ENCODE measurements at places on chromosomes 2 and 18.

DNA sequence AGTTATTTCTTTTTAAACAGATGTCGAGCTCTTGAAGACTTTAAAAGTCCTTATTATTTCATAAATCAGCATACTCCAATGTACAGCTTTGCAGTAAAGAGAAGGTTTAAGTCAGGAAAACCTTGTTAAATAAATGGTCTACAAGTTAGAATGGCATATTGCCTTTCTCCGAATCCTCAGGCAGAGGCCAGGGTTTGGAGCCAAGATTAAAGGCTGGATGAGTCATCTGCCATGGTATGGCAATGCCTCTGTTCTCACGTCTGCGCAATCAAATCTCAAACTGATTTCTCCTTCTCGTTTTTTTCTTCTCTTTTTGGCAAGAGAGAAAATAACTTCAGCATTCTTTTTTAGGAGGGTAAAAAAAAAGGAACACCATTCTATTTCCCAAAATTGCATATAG is 5.6 kb upstream of the KCNJ3 start:
- no peak for DNase-seq

DNA sequence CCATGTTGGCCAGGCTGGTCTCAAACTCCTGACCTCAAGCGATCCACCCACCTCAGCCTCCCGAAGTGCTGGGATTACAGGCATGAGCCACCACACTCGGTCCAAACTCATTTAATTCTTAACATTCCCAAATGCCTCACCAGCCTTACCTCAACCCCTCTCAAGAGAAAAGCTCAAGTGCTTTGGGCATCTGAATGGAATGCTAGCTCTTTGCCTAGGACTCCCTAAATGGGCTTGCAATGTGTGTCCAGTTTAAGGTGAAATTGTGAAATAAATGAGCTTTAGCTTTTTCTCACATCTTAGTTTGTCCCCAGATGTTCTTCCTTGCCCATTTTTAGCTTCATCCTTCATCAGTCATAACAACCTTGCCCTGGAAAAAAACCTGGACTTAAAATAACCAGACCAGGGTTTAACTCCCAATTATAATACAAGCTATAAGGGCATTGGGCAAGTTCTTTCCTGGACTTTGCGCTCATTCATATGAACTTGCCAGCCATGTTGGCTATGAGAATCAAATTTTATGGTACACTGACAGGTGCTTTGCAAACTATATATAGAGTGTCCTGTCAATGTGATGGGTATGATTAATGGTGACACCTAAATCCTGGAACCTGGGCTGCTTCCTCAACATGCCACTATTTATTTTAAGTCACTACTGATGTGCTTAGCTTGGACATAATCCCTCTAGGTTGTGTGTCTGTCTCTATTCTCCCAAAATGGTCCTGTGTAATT is 95.1 kb upstream of the SERPINE2 start:
- DNase-seq = no peak

DNA sequence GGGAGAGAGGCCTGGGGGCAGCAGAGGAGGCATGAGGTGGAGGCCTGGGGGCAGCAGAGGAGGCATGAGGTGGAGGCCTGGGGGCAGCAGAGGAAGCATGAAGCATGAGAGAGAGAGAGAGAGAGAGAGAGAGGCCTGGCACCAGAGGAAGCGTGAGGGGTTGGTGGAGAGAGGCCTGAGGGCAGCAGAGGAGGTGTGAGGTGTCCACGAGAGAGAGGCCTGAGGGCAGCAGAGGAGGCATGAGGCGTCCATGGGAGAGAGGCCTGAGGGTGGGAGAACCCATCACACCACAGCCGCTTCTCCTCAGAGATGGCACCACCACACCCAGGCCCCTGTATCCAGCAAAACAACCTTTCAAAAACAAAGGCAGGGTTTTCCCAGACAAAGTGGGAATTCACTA is 55.7 kb upstream of the KCNG2 start:
- no peak for DNase-seq

DNA sequence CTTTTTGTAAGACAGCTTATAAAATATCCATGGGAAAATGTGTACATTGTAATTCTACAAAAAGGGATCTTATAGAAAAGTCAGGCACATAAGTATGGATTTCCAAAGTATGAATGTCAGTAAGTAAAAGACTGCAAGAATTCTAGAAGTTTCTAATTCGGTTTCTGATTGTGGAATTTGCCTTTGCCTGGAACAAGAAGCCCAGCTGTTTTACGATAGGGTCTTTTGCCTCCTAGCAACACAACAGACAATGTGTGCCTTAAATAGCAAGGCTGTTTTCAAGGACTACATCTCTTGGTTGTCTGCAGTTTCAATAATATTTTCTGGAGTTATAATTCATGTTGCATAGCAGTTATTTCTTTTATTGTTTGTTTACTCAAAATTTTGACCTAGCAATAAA is 312.9 kb downstream of the MTX2 start:
- DNase-seq = no peak

GRCh38 chr2:12287220-12287751 is 429.4 kb upstream of the TRIB2 start:
- DNase-seq = no peak

- no peak for DNase-seq
These were observed 62.1 kb upstream of the REL start for GRCh38 chr2:60819155-60819862.

GRCh38 chr18:22765896-22766295 is 167.2 kb upstream of the RBBP8 start:
- no peak for DNase-seq

- DNase-seq = no peak
These were observed 52.7 kb downstream of the SEMA4F start for GRCh38 chr2:74706741-74707140.
